ENCODE measurements at places on chromosomes 12 and 14.

GRCh38 chr12:88897723-88898122, 317.5 kb upstream of the KITLG start:
- DNase-seq, result no peak

- no peak for DNase-seq
These were observed 33.6 kb downstream of the SSH1 start for GRCh38 chr12:108823804-108824203.

GRCh38 chr12:34347367-34347766, 325.1 kb downstream of the ALG10 start:
- DNase-seq, result peak; percentile 19

DNA sequence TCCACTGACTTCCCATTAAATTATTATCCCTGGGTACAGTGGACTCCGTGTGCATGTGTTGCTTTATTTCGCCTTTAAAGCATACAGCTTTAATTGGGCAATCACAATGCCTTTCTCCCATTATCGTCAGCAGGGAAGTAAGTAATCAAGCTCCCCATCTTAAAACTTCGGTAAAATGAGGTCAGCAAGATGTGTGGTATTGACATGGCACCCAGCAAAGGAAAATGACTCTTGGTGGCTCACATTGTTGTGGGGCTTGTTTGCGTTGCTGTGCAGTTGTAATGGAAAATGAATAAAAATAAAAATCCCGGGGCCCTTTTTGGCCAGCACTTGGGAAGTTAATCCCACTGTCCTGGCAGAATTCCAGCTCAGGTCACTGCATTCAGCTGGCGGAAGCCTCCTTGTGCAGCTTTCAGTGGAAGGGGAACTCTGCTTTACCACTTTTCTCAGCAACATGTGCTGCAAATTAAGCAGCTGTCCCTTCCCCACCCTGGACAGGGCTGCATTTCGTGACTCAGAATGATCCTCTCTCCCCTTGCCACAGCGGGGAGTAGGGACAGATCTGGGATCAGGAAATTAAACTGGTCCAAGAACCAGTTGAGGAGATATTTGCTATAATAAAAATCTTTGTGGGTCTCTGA, 13.9 kb upstream of the ATP2A2 start:
- DNase-seq, result peak; percentile 44

DNA sequence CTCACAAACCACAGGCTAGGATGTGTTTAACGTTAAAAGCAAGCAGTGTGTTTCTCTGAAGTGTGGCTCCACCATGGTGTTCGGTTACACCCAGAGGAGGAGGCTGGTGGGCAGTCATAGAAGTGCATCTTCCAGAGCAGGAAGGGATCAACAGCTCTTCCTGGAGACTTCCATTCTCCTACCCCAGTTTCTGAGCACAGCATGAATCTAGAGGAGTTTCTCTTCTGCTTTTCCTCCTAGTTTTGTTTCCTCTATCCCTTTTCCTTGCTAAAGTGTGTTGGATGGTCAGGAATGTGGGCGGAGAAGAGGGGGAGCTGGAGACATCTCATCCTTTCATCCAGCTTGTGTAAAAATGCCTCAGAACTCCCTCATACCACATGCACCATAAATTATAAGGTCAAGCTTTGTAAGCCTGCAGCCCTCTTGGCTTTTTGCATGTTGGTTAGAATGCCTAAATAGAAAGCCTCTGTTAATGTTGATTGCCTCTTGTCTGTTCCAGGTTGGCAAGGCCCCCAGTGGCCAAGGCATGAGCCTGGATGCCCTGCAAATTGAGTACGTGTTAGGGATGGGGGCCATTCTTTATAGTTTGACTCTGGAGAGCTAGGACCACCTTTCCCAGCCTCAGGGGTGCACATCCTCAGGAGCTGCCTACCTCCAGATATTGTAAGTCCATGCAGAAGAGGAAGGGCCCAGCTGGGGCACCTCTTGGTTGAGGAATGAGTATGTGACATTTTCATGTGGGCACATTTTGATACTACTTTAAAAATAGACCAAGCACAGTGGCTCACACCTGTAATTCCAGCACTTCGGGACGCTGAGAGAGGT, 4.0 kb upstream of the CKAP4 start:
- no peak for DNase-seq

DNA sequence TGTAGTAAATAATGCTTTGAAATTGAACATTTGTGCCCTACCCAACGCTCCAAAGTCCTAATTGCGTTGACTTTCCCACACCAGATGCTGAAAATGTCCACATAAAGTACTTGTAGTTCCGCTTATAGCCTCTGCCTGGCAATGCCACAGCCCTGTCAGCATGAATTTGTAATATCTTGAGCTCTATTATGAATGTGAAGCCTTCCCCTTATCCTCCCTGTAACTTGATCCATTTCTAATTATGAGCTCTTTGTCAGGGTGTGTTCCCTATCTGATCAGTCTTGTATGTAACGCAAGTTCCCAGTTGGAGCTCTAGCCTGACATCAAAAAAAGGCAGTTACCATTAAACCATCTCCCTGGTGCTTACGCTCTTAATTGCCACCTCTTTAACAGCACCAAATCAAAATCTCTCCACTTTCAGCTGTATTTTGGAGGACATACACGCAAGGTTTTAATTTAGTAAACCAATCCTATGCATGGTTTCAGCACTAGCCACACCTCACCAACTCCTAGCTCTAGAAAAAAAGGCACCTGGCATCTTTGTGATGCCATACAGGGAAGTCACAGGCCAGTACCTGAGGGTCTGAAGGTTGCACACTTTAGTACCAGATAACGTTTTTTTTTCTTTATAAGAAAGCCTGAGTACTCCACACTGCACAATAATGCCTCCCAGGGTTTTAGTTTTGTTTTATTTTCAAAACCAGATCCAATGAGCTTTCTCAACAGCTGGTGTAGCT, 69.3 kb downstream of the EEA1 start:
- no peak for DNase-seq

- DNase-seq, result no peak
These were observed 21.7 kb upstream of the KRT83 start for GRCh38 chr12:52342781-52343490.

DNA sequence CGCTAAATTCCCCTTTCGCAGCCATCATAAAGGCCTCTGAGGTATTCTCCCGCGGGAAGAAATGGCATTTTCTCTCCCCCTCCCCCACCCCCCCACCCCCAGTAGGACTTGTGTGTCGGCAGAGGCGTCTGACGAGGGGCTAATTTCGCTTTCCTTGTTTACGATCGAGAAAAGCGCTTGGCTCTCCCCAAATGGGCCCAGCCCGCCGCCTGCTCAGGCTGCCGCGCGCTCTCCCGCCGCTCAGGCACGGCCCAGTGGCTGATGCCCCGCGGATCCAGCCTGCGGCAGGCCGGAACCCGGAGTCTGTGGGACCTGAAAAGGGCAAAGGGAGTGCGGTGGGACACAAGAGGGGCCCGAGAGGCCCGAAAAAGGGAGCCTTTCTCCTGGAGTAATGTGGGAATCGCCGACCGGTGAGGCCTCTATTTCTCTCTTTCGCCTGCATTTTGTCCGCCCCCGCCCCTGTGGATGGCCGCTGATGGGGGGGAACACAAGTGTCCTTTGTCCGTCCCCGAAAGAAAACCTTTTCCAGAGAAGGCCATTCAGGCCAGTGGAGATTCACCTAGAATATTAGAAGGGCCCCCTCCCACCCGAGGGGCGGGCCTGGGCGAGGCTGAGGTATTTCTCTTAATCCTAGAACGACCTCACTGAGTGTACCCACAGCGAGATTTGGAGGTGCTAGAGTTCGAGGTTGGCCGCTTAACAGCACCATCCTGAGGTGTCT, 9.0 kb upstream of the HOXC6 start:
- DNase-seq, result peak; percentile 64

DNA sequence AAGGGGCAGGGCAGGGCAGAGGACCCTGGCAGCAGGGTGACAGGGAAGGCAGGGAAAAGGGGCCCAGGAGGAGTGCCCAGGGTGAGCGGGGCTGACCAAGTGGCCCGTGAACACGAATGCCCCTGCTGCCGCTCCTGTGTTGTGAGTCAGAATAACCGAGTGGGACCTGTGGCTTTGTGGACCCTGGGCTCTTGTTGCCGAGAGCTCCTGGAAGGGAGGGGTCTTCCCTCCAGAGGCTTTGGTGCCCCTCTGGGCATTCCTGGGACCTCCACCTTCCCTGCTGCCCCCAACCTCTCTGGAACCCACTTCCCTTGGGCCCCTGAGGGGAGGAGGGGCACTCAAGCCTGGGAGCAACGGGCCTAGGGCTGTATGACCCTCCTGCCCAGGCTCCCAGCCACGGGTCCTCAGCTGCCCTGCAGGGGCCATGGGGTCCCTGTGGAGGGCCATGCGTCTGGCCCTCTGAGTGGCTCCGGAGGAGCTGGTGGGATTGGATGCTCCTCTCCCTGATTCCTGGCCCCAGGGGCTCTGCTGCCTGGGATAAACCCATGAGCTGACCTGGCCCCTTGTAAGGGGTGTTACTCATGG, 319.4 kb downstream of the TMEM121 start:
- no peak for DNase-seq

DNA sequence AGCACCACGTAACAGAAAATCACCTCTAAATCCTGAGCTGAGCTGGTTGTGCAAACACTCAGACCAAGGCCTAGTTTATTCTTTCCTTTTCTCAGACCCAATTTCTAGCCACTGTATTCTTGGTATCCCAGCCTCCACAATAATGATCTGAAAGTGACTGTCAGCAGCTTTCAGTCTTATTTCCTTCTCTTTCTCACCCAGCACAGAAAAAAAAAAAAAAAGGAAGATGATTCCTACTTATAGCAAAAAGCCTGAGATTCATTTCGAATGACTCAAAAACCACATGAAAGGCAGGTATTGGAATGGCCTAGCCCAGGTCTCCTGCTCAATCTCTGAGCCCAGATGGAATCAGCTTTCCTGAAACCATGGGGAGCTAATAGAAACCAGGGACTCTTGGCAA, 298.6 kb upstream of the PPFIA2 start:
- DNase-seq, result no peak

- DNase-seq, result no peak
These were observed 106.8 kb upstream of the RFLNA start for GRCh38 chr12:124188084-124188483.

DNA sequence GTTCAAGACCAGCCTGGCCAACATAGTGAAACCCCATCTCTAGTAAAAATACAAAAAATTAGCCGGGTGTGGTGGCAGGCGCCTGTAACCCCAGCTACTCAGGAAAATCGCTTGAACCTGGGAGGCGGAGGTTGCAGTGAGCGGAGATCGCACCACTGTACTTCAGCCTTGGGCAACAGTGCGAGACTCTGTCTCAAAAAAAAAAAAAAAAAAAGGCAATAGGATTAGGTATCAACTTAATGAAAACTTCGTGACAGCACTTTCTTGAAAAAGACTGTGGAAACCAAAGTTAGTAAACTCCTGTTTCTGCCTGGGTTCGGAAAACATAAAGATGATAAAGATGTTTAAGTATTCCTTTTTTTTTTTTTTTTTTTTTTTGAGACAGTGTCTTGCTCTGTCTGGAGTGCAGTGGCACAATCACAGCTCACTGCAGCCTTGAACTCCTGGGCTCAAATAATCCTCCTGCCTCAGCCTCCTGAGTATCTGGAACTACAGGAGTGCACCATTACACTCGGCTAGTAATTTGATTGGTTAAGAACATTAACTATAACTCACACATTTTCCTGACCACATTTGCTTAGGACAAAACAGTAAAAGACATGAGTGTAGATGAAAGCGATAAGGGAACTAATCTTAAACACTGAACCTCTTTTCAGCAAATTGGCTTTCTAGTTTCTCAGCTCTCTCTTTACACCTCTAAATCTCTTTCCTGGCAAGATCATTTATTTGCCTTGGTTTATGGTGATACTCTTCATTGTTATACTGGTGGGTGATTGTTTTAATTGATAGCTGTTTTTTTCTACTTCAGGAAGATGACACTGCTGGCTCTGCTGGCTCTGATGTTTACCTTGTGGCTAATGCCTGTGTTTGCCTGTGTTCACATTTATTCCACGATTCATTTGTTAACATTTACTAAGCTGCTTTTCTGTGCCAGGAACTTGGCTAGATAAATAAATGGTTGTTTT, 15.8 kb downstream of the HIF1A start:
- DNase-seq, result no peak

DNA sequence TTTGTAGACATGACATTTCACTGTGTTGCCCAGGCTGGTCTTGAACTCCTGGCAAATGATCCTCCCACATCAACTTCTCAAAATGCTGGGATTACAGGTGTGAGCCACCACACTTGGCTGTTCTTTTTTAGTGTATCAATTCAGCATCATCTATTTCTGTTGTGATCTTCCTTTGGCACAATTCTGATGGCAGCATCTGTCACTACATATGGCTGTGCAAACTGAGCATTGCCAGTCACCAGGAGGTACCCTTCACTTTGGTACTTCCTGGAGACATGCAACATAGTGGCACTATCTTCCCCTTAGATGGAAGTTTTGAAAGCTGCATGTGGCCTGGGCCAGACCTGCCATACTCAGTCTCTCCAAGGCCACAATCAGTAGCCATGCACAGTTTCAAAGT, 467.1 kb upstream of the TMPO start:
- no peak for DNase-seq

DNA sequence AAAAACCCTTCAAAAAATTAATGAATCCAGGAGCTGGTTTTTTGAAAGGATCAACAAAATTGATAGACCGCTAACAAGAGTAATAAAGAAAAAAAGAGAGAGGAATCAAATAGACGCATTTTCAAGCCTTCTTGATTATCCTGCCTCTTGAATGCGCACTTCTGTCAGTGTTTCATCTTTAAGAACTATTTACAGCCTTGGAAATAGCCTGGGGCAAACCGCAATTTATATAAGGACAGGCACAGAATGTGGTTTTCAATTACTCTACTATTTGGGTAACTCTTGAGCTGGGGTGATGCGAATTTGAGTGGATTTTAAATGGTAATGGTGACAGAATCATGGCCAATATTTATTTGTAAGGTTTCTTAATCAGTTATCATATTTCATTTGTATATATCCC, 179.1 kb upstream of the OTX2 start:
- DNase-seq, result no peak

DNA sequence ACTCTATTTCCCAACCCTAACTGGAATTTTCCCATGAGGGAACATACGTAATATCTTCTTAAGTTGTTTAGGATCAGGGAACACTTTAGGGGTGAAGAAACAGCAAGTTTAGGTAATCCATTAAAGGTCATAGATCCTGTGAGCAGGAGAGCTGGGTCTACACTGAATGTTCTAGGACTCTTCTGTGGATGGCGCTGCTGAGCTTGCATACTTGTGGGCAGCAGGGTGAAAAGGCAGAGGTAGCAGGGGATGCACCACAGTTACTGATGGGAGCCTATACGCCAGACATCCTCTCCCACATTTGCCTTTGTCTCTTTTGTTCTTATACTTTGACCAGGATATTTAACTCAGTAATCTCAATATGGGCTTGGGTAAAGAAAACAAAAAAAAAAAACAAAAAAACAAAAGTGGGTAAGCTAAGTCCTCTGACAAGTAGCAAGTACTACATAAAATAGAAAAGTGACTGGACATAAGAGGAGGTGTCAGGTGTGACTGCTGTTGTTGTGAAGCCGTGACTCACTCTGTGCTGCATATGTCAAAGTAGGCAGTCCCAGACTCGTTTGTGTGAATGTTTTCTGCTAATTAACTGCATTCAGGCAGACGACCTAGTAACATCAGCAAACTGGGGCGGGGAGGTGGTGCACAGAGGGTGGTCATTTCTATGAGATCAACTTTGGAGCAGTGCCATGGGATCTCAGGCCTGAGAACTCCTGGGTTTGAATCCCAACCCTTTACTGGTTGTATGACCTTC, 31.6 kb downstream of the NEUROD4 start:
- peak; percentile 67 for DNase-seq

- no peak for DNase-seq
These were observed 94.8 kb downstream of the NINJ2 start for GRCh38 chr12:568486-568885.
